Activated CD8-positive, alpha-beta memory T cell treated with anti-CD3 and anti-CD28 coated beads for 48 hours (primary cell): ENCODE measurements at places on chromosomes 7 and 10.

DNA sequence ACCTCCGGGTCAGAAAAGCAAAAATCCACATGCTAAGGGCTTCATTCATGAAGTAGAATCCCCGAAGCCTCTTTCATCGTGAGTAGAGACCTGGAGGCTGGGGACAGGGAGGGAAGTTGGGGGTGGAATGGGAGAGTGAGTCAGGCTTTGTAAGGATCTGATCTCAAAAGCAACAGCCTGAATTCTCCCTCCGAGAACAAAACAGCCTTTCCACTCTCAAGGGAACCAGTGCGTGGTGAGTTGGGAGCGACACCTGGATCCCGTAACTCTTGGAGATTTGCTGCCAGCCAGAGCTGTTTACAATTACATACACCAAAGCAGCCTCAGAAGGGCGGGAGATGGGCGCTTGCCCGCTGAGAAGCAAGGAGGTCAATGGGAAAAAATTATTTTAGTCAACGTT, 10.8 kb downstream of the AFAP1L2 start:
- DNase-seq, result no peak

DNA sequence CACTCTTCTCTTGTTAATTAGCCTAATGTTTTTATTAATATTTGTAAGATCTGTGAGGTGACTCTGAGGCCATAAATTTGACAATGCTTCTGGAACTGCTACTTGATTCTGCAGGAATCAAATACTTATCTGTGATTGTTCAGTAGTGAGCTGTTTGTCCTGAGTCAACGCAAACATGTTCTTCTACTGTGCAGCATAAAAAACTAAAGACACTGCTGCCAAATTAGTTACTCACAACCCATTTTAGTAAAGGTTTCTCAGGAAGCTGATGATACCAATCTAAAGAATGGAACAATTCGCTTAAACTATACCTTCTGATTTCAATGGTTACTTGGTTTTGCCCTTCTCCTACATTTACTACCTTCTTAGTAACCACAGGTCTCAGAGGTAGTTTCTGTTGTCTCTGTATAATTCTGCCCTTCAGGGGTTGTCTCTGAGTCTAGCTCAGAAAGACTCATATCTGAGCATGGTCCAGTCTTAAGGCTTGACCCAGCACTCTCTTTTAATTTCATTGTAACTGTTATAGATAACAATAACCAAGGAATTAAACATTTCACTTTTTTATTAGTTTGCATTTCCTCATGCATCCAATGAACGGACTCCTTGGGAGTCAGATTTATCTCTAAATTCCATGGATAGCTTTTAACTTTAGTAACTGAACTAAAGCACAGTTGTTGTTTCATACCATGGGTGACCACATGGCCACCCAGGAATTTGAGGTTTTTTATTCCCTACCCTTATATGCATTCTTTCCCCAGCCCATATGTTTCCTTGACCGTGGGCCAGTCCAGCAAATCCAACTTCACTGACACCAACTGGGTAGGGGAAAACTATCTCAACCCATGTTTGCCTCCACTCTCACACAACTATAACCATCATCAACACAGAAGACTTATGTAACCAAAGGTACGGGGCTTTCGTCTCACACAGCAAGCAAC, 309.5 kb upstream of the TEX47 start:
- DNase-seq, result no peak

GRCh38 chr7:30709549-30709948, 27.3 kb upstream of the CRHR2 start:
- DNase-seq, result no peak

DNA sequence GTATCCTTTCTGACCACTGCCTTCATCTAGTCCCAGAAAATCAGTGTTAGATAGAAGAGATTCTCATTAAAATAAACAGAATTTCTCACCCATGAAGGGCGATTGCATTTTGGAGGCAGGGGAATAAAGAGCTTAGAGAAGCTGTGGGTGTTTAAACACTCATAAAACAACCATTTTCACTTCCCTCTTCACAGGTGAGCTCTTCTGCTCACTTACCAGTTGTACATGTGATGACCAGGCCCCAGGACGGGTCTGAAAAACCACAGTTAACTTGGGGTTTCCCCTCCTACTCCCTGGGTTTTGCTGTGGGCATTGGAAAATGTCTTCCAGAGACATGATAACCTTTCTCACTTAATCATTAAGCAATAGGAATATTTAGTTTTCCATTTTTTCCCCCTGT, 411.6 kb upstream of the DPP6 start:
- DNase-seq, result no peak

DNA sequence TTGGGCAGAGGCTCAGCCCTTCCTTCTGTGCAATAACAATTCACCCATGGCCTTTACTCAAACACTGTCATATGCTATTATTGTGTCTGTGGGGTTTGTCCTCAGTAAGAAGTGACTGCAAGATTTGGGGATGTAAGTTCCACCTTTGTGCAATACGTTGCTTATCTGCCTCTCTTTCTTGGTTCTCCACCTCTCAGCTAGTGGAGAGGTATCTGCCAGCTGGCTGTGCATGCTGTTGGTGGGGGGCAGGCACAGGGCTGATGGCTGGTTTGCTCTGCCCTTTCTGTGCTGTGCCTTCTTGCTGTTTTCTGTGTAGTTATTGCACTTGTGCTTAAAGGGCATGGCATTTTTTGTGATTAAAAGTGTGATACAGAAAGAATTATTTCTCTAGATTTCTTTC, 36.2 kb downstream of the CNNM1 start:
- no peak for DNase-seq

DNA sequence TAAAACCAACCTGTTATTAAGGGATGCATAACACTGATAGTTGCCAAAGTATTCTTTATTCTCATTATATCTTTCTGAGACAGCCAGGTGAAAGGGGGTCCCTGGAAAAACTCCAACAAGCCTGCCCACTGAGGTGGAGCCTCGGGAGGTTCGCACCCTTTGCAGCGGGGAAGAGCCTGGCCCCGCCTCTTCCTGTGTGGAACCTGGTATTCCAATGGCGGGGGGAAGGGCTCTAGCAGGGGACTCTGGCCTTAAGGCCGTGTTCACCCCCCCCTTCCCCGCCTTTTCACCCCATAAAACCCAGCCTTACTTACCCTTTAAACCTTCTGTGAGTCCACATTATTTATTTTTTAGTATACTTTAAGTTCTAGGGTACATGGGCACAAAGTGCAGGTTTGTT, 62.4 kb upstream of the PDK4 start:
- no peak for DNase-seq

GRCh38 chr7:98984126-98984525, 105.8 kb downstream of the TRRAP start:
- no peak for DNase-seq

GRCh38 chr10:122878799-122879338, 512 bp downstream of the FAM24B start:
- DNase-seq, result no peak

DNA sequence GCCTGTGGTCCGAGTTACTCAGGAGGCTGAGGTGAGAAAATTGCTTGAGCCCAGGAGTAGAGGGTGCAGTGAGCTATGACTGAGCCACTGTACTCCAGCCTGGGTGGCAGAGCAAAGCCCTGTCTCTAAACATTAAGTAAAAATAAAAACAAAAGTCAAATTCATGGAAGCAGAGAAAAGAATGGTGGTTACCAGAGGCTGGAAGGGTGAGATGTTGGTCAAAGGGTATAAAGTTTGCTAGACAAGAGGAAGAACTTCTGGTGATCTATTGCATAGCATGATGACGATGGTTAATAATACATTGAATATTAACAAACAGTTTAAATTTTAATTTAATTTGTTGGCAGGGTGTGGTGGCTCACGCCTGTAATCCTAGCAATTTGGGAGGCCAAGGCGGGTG, 68.1 kb downstream of the CRPPA start:
- no peak for DNase-seq

DNA sequence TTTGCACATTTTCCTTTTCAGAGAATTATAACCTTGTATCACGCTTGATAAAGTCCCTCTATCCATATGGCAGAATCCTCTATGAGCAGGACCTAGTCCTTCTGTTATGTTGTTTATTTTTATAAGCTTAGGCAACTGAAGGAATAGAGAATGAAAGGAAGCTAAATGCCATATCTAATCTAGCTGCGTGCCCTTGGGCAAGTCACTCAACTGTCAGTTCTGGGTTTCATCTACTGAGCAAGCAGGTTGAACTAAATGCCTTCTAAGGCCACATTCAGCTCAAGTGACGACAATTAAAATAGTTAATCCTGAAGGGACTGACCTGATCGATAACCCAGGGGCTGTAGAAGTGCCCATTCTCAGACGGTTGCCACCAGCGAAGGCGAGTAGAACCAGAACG, 93.9 kb upstream of the SLC26A5 start:
- no peak for DNase-seq

DNA sequence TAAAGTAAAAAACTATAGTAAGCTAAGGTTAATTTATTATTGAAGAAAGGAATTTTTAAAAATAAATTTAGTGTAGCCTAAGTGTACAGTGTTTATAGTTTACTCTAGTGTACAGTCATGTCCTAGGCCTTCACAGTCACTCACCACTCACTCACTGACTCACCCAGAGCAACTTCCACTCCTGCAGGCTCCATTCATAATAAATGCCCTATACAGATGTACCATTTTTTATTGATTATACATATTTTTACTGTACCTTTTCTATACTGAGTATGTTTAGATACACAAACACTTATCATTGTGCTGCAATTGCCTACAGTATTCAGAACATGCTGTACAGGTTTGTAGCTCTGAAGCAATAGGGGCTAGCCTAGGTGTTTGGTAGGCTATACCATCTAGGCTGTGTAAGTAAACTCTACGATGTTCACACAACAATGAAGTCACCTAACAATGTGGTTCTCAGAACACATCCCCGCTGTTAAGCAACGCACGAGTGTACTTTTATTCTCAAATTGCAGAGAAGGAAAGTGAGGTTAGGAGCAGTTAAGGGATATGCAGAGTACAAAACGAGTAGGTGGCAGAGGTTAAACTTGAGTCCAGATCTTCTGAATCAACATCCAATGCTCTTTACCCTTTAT, 38.9 kb upstream of the PLCE1 start:
- no peak for DNase-seq

GRCh38 chr7:48416327-48416908, 245.2 kb downstream of the ABCA13 start:
- DNase-seq, result no peak

DNA sequence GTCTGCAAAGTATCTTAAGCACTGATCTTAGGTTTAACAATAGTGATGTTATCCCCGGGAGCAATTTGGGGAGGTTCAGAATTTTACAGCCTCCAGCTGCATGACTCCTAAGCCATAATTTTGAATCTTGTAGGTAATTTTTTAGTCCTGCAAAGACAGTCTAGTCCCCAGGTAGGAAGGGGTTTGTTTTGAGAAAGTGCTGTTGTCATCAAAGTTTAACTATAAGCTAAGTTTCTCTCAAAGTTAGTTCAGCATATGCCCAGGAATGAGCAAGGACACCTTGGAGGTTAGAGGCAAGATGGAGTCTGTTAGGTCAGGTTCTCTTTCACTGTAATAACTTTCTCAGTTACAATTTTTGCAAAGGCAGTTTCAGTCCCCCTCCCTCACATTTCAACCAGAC, 79.0 kb upstream of the LRGUK start:
- no peak for DNase-seq

- DNase-seq, result no peak
These were observed 274.5 kb upstream of the MGMT start for GRCh38 chr10:129192344-129193128.

- no peak for DNase-seq
These were observed 79.3 kb downstream of the INSYN2A start for GRCh38 chr10:127117125-127117524.

DNA sequence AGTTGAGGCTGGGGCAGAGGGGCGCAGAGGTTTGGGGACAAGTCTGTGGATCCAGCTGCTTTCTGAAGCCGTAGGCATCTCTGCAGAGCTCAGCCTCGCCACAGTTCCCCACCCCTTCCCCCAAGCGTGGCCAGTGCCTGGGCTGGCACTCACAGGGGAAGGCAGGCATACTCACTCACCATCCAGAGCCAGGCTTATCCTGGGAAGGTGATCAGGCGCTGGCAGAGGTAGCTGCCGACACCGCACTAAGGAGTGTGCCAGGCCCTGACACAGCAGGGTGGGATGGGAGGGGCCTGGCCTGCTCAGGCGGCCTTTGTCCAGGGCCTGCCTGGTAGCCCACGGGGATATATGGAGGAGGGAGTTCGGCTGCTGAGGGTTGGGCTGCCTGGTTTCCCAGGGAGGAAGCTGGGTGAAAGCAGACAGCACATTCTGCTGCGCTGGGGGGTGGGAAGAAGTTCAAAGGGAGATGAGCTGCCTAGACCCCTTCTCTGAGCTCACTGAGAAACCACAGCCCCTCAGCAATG, 15.9 kb downstream of the VSIR start:
- DNase-seq, result no peak

DNA sequence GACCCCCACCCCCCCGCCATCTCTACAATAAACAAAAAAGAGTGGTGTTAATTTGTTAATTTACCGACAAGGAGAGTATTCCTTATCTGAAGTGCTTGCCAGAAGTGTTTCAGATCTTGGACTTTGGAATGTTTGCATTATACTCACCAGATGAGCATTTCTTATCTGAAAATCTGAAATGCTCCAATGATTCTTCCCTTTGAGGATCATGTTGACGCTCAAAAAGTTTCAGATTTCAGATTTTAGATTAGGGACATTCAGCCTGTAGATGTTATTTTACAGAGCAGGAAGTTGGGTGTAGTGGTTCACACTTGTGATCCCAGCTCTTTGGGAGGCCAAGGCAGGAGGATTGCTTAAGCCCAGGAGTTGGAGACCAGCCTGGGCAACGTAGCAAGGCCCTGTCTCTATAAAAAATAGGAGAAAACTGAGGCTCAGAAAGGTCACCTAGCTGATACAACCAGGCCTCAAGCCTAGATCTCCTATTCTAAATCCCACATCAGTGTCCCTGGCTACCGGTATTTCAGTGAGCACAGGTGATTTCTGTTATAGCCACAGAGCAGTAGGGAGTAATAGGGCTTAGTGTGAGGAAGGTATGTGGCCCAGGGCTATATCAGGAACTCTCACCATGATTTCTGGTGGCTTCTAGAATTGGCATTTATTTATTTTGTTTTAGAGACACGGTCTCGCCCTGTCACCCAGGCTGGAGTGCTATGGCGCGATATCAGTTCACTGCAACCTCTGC, 35.4 kb downstream of the TMEM120A start:
- DNase-seq, result no peak

GRCh38 chr7:142375710-142376313, 118.0 kb upstream of the PRSS58 start:
- no peak for DNase-seq

- no peak for DNase-seq
These were observed 69.9 kb downstream of the FOXL3 start for GRCh38 chr7:359766-360361.

DNA sequence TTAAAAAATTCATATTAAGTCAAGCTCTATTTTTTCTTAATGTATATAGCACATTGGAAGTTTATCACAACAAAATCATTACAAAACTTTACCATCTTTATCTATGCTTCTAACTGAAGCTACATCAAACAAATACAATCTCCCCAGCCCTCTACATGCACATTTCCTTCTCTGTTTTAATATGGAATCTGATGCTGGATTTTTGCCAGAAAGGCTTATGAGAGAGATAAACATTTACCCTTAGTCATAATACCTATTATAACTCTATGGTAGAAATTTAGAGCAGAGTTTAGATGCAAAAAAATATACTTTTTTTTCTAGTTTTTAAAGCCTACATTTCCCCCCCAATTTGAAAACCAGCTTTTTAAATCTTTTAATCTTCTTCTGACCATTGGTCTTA, 1198.6 kb downstream of the GATA3 start:
- DNase-seq, result no peak

- DNase-seq, result no peak
These were observed 131.5 kb upstream of the CTBP2 start for GRCh38 chr10:125291836-125292235.

GRCh38 chr10:29102233-29102632, 186.6 kb upstream of the LYZL1 start:
- DNase-seq, result no peak
